ENCODE measurements at places on chromosomes 6 and 20.
A peak's percentile ranks its signal among the peaks of the same experiment; 100 is the strongest.

GRCh38 chr6:161908872-161909271 is 635.0 kb upstream of the AGPAT4 start:
- no peak for DNase-seq

- DNase-seq: no peak
These were observed 65.5 kb downstream of the ANKRD60 start for GRCh38 chr20:58162986-58163385.

GRCh38 chr6:48835421-48835958 is 627.6 kb downstream of the MMUT start:
- DNase-seq: no peak

GRCh38 chr6:156884306-156884705 is 107.1 kb downstream of the ARID1B start:
- no peak for DNase-seq

DNA sequence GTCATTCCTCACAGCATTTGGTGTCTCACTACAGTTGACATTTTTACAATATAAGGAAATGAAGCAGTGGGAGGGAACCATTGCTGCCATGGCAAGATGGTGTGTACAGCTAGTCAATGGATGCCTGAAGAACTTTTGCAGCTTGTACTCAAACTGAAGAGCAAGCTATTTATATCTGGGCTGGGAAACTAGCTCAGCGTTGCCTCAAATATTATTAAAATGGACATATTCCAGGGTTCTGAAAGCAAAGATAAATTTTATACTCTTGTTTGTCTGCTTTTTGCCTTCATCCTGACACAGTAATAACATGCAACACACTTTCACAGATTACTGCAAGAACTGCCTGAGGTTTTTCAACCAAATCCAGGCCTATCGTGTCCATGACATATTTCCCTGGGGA is 156.4 kb upstream of the COL21A1 start:
- DNase-seq: no peak

- peak; percentile 84 for DNase-seq
These were observed at the start of gene GINM1 for GRCh38 chr6:149565527-149566409. Gene GINM1 (plus strand): TSS chr6:149566375. CDS start chr6:149566415, 40 bp downstream.

- DNase-seq: no peak
These were observed 53.0 kb upstream of the AIG1 start for GRCh38 chr6:143007646-143008045.
